Chondrocyte (in vitro differentiated cells): ENCODE measurements at places on chromosomes 5 and 9.

DNA sequence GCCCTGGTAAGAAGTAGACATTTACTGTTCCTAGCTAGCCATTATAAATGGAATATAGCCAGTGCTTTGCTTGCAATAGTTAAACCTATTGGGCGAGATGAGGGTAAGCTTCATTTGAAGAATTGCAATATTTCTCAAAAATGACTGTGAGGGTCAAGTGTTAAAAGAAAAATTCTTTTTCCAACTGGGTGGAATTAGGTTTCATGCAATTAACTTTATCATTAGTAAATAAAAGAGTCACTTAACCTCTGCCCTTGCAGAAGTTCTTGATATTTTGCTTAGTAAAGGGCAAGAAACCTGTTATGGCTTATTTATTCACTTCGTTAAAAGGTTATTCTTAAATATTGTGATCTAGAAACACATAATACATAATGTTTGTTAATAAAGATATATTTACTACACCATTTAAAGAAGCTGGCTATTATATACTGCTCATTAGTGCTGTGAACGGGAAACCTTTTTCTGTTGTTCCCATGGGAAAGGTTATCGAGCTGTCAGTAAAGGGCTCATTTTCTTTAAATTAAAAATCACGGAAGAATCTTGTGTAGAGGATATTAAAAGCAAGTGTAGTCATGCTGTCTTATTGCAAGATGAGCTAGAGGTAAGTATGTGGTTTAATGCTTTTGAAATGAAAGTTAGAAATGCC lies 370.5 kb downstream of the CSNK1G3 start:
- no peak for DNase-seq

DNA sequence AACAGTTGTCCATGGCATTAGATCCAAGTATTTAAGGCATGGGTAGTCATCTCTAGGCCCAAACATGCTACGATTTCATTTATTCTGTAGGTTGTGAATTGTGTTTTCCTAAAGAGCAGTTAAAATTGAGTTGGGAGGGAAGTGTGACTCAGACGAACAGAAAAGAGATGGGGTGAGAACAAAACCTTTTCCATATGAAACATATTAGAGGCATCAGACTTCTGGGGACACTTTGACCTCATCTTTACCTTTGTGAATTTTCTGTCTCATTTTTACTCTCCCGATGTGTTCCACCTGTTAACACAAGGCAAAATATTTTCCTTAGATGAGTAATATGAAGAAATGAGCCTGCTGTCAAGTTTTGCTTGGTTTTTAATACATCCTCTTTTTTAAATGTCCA lies 181.3 kb downstream of the ESM1 start:
- DNase-seq = no peak

DNA sequence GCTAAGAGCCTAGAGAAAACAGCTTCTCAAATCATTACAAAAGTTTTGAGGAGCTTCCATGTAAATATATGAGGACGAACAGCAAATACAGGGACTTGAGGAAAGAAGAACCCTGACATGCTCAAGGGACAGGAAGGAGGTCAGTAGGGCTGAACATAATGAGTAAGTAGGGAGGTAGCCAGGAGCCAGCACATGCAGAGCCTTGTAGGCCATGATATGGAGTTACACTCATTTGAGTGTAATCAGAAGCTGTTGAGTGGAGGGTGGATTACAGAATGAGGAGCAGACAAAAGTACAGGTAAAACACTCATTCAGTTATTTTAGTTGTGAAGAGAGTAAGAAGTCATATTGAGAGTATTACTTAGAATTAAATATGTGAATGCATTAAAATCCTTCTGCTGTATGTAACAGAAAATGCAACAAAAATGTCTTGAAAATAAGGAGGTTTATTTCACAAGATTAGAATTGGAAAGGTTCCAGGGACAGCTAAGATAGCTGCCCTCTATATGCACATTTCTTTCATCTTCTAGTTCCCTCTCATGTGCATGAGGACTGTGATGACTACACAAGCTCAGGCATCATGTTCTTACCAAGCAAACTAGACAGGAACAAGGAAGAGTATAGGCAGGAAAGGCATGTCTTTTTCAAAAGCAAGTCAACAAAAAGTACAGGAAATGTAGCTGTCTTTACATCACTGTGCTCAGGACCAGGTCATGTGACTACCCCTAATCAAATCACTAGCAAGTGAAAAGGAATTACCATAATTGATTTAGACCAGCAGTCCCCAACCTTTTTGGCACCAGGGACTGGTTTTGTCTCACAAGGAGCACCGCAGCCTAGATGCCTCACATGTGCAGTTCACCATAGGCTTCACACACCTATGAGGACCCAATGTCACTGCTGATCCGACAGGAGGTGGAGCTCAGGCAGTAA lies 87.2 kb downstream of the TMEM232 start:
- DNase-seq = no peak

GRCh38 chr5:59291941-59292340 lies 601.6 kb downstream of the PDE4D start:
- no peak for DNase-seq

GRCh38 chr5:135448071-135448739 lies 1.1 kb upstream of the DCANP1 start:
- DNase-seq = no peak

DNA sequence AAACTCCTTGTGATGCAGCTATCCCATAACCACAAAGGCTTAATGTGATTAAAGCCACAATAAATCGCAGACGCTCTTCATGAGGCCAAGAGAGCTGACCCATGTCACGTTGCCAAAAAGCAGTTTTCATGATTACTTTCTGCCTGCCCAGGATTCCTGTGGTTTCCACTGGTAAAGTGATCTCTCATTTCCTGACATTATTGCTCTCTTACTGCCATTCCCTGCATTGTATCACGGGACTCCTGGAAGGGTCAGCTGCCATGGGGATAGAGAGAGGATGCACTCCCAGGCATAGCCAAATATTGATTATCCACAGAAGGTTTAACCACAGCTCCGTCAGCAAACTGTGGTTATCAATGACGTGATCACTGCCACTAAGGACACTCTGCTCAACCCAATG lies 103.8 kb upstream of the SLC1A3 start:
- DNase-seq = no peak
